ENCODE measurements at places on chromosomes 4 and X.

- DNase-seq, result no peak
Observed at GRCh38 chr4:138267835-138268234, 25.7 kb upstream of the SLC7A11 start.

GRCh38 chr4:98602270-98602669, 56.1 kb downstream of the TSPAN5 start:
- no peak for DNase-seq

DNA sequence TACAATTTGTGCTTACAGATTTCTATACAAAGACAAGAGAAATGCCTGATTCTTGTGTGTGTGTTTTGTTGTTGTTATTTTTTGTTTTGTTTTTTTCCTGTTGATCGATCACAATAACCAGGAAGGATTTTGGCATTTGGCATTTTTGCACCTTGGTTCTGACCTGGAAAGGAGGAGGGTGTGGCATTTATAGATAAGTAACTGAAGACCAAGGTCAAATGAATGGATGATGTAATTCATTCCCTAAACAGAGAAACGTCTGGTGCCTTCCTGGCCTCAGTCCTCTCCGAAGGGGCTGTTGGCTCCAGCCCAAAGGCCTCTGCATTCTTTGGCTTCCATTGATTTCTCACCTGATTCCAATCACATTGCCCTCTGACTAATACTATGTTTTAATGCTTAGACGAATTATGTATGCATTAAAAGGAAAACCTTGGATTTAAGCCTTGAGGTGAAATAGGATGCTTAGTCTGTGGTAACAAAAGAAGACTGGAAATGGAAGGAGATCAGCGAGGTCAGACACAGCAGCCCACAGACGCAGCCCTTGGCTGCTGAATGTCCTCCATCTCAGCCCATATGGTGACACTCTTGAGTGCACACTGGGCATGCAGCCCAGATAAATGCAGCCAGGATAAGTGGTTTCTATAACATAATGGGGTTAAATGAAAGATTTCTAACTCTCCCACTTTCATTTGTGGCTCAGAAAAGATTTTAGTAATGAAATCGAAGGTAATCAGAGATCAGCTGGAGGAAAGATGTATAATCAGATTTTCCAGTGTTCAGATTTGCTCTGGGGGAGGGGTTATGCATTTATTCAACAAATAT, 60.5 kb upstream of the TRIM2 start:
- DNase-seq, result no peak

- no peak for DNase-seq
Observed at GRCh38 chr4:91965166-91965565, 338.6 kb upstream of the GRID2 start.

- DNase-seq, result no peak
Observed at GRCh38 chr4:105996845-105997244, 101.6 kb downstream of the NPNT start.

DNA sequence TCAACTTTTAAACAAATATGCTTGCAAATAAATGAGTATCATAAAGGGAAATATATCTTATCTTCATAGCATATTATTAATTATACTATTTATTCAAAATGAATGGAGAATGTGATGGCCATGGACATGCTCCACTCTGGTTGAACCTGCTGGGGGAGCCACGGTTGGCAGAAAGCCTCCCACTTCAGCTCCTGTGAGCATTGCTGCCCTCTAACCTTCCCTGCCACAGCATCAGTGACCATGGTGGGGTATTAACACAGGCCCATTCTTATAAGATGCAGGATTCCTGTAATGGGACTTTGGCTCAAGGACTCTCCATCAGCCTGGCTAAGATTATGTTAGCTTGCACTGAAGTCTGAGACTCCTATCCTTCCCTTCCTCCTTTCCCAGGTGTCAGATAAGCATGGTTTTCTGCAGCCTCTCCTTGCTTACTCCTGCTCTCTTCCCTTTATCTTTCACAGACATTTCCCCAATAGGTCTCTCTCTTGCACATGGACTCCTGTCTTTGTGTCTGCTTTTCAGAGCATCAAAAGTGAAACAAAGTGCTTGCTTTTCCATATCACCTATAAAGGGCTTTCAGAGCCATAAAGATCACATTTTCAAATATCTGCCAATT, 4.9 kb upstream of the ABRAXAS1 start:
- no peak for DNase-seq

DNA sequence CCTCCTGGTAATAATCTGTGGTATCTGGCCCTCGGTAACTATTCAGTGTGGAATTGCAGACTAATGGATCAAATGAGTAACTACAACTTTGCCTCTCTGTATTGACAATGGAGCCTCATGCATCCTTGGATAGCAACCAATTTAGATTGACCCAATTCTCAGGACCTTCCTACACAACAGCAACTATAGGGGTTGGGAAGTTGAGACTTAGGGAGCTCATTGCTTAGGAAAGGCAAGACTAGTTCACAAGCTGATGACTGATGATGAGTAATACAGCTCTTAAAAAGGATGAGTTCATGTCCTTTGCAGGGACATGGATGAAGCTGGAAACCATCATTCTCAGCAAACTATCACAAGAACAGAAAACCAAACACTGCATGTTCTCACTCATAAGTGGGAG, 47.5 kb upstream of the KLHL13 start:
- no peak for DNase-seq

DNA sequence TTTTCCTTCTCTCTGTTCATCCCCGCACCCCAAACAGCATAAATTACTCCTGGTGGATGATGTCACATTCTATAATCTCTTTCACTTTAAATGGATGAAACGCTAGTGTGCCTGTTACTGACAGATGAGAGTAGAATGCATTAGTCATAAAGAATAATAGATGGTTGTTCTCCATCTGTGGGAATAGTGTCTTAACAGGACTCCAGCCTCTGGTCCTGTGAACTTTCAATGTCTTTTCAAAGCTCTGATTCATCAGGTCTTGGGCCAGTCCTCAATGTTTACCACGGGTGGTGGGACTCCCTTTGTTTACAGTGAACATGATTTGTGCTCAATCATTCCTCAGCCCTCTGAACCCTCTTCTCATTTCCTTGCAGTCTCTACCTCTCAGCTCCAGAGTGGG, 182.6 kb downstream of the GABRB1 start:
- no peak for DNase-seq

DNA sequence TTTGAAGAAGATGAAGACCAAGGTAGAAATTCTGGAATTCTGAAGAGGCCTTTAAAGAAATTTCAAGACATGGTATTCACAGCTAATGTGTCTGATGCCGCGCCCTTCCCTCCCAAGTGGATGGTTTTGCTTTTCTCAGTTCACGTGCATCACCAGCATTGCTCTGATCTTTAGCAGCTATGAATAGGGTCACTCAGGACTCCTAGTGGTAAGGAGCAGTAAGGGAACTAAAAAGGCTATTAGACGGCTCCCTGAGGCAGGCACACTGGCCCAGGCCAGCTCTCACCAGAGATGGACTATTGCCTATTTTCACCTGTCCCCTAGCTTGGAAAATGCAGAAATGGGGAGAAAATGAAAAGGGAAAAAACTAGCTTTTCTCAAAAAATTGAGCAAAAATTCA, 447.5 kb upstream of the RASGEF1B start:
- DNase-seq, result no peak

GRCh38 chr4:57103051-57103450, 7.1 kb downstream of the IGFBP7 start:
- DNase-seq, result no peak

GRCh38 chrX:136268051-136269048, 17.1 kb upstream of the MAP7D3 start:
- no peak for DNase-seq

DNA sequence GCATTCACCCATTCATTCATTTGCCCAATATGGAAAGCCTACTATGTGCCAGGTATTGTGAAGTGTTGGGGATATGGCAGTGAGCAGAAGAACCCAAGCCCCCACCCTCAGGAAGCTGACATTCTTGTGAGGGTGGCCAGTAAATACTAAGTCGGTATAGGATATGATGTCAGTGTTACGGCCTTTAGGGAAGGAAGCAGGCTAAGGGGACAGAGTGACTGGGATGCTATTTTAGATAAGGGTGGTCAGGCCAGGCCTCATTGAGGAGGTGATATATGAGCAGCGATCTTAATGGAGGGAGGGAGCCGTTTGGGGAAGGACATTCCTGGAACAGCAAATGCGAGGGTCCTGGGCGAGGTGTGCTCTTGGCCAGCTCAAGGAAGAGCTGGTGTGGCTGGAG, 2.0 kb downstream of the ATP6AP1 start:
- DNase-seq, result no peak

GRCh38 chrX:30304866-30305265, 4.3 kb downstream of the NR0B1 start:
- no peak for DNase-seq

GRCh38 chr4:154344686-154345085, 146.9 kb downstream of the DCHS2 start:
- no peak for DNase-seq

DNA sequence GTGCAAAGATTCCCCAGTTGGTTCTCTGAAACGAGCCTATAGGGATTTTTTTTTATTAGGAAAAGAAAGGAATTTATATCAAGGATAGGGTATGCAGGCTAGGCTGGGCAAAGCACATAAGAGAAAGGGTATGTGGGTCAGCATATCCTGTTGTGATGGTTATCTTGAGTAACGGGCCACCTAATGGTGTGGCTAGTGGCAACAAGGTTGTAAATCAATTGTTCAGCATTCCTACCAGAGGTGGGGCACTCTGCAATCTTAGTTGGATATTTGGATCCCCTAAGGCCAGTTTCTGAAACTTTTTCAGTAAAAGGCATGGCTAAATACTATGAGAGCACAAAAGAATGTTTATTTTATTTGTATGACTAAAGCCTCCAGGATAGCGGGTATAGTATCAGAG, 42.7 kb downstream of the DCAF12L1 start:
- no peak for DNase-seq

- DNase-seq, result no peak
Observed at GRCh38 chr4:93743022-93743421, 85.5 kb upstream of the ATOH1 start.

DNA sequence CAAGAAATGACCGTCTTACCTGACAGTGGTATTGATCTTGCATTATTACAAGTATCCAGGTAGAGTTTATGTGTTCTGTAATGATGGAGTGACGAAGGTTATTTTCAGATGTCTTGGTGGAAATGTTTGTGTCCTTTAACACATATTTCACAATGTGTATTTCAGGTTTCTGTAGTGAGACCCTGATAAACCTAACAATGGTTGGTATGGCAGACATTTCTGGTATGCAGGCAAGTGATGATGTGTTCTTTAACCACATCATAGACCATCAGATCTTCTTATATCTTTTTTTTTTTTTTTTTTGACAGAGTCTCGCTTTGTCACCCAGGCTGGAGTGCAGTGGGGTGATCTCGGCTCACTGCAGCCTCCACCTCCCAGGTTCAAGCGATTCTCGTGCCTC, 14.6 kb upstream of the ATXN3L start:
- no peak for DNase-seq

DNA sequence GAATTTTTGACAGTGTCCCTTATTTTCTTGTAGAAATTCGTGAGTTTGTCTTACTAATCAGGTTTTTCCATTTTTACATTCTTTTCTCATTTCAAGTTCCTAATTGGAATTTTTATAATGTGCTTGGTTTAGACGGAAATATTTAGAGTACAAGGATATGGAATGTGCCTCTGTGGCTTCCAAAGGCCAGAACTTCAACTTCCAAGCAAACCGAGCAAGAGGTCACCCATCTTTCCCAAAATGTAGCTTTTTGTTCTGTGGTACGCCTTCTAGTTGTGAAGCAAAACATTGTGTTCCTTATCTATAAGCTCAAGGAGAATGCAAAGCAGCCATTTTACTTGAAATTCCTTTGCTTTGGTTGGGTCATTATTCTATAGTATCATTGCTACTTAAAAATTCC, 212.8 kb upstream of the PACRGL start:
- DNase-seq, result no peak

GRCh38 chr4:9944431-9945425, 76.6 kb downstream of the SLC2A9 start:
- DNase-seq, result peak; percentile 37

- no peak for DNase-seq
Observed at GRCh38 chr4:14631806-14632440, 370.4 kb upstream of the CPEB2 start.

- no peak for DNase-seq
Observed at GRCh38 chr4:39044956-39045826, 13.0 kb upstream of the TMEM156 start.

GRCh38 chr4:171650543-171650942, 162.7 kb upstream of the GALNTL6 start:
- DNase-seq, result no peak

DNA sequence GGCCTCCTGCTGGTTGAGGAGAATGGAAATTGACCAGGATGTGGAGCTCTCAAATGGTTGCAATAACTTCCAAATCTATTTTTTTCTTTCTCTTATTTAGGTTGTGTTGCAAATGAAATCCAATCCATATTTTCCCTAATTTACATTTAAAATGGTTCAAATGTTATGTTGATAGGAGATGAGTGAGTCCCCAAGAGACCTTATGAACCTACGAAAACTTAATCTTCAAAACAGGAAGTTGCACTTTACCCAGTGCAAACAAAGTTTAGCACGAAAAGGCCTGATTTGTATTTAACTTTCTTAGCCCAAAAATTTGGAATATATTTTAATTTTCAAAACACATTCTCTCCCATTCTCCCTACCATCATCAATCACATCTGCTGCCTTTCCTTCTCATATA, 59.3 kb upstream of the NDP start:
- DNase-seq, result no peak

GRCh38 chr4:41693629-41694028, 54.9 kb downstream of the PHOX2B start:
- no peak for DNase-seq

GRCh38 chrX:27660878-27661277, 70.7 kb downstream of the DCAF8L2 start:
- no peak for DNase-seq

DNA sequence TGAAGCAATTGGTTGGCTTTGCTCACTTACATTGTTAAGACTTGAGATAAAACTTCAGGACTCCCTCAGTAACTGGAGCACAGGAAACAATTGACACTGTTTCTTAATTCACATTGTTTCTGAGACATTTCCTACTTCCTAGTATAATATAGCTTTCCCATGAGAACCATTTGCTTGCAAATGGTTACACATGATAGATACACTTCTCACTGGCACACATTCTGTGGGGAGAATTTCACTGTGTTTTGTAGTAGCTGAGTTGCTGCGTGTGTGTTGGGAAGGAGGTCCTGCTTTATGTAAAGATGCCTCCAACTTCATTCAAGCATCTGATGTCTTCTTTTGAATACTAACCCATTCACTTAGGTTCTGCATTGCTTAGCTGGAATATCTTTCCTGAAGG, 85.3 kb upstream of the SLC4A4 start:
- DNase-seq, result no peak

GRCh38 chrX:129719268-129719667, 19.5 kb upstream of the XPNPEP2 start:
- no peak for DNase-seq

DNA sequence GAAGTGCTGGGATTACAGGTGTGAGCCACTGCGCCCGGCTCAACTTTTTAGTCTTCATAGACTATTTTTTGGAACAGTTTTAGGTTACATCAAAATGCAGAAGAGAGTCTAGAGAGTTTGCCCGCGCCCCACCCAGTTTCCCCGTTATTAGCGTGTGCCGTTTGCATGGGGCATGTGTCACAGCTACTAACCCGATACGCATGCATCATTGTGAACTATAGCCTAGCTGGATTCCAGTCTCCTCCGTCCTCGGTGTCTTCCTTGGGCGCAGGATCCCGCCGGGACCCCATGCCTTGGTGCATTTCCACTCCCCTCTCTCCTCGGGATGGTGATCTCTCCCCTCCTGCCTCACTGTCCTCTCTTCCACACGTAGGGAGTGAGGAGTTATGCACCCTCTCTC, 85.5 kb upstream of the ADRA2C start:
- no peak for DNase-seq
